Stimulated activated CD8-positive, alpha-beta memory T cell treated with anti-CD3 and anti-CD28 coated beads, Interleukin-15, amount 100 ng/mL, for 1 hour (primary cell): ENCODE measurements at places on chromosomes 3 and 15.
A peak's percentile ranks its signal among the peaks of the same experiment; 100 is the strongest.

DNA sequence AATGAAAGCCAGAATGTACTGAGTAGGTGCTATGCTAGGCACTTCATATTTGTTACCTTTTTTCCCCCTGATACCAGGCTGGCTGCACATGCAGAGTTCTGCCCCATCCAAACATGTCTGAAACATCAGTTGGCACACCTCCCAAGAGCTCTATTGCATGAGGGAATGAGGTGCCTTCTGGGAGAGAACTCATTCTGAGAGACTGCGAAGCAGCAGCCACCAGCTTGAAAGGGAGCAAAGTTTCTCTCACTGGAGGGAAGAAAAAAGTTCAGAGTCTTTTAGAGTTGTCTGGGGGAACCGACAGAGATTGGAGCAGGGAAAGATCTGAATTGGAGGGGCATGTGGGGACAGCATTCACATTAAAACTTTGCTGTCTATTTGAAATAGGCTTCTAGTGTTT lies 84.1 kb downstream of the AGBL1 start:
- no peak for DNase-seq

- no peak for DNase-seq
Observed at GRCh38 chr15:40142428-40142827, 18.4 kb upstream of the BUB1B start.

- DNase-seq, result no peak
Observed at GRCh38 chr3:128353991-128354687, 112.6 kb downstream of the DNAJB8 start.

DNA sequence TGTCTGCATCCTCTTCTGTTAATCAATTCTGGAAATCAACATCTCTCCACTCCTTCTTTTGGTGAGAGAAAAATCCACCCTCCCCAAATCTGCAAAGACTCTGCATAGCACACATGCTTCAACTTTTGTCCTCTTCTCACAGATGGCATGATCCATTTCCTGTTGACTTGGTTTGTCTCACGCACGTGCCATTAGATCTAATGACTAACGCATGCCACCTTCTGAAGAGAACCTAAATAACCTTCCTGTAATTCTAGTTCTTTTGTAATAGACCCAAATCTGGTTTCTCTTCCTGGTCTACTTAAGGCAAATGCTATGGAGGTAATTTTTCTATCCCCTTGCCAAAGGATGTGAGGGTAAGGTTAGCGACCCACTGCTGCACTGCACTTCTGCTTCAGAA lies 51.0 kb upstream of the ATOSA start:
- peak; percentile 4 for DNase-seq

- no peak for DNase-seq
Observed at GRCh38 chr15:41466711-41467110, 27.0 kb upstream of the ITPKA start.

GRCh38 chr3:143383421-143383820 lies 263.9 kb downstream of the CHST2 start:
- no peak for DNase-seq

- no peak for DNase-seq
Observed at GRCh38 chr3:107465064-107465631, 57.6 kb upstream of the BBX start.
